Activated B cell treated with CpG ODN at 0.5 μM for 24 hours (primary cell): ENCODE measurements at places on chromosomes 13 and 19. TPM values are rescaled to one million over a fixed set of nuclear protein-coding genes. Genes with fewer than 3 reads are reported as not detected.

ADAMTSL5 gene
- total RNA-seq, result not detected in 2 replicates

ZNF134 gene
- total RNA-seq, result 32.3 and 38.4 TPM in 2 replicates

TMEM86B gene
- total RNA-seq, result 12.6 and 14.8 TPM in 2 replicates

FCAR gene
- 0.20 TPM in 1 of 2 replicates, not detected in the other for total RNA-seq

ZNF264 gene
- 56.2 and 58.7 TPM in 2 replicates for total RNA-seq

SYNE4 gene
- total RNA-seq, result 2.1 and 3.7 TPM in 2 replicates
